ENCODE measurements at places on chromosomes 13 and 19. TPM values are rescaled to one million over a fixed set of nuclear protein-coding genes. Genes with fewer than 3 reads are reported as not detected.

- peak; percentile 1 for DNase-seq
These were observed 4.7 kb upstream of the SIGLECL1 start for GRCh38 chr19:51246164-51246552.

DNA sequence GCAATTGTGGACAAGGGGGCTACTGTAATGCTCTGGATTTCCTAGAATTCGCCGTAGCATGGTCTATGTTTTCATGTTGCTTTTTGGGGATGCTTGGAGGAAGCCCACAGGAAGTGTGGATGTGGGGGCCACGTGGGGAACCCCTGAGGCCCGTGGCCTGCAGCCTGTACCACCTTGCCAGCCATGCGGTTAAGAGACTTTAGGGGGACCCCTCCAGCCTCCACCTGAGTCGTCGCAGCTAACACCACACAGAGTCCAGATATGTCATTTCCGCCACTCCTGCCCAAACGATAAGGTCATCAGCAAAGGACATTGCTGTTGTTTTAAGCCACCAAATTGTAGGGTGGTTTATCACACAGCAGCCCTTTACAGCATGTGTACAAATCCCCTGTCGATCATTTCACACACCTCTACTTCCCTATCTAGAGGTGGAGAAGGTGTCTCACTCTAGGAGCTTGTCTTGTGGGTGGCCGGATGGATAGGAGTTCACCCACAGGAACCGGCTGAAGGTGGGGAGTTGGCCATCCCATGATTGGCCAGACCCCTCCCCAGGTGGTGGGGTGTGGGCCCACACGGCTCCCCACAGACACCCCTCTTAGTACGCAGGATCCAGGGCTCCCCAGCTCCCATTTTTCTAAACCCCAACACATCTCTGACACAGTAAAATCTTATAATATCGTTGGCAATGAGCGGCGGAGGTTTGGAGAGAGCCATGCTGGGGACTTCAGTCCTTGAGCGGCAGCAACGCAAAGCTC, 226.7 kb downstream of the TEX29 start:
- DNase-seq: no peak

GRCh38 chr13:43758834-43759233, 27.9 kb downstream of the ENOX1 start:
- DNase-seq: no peak

DNA sequence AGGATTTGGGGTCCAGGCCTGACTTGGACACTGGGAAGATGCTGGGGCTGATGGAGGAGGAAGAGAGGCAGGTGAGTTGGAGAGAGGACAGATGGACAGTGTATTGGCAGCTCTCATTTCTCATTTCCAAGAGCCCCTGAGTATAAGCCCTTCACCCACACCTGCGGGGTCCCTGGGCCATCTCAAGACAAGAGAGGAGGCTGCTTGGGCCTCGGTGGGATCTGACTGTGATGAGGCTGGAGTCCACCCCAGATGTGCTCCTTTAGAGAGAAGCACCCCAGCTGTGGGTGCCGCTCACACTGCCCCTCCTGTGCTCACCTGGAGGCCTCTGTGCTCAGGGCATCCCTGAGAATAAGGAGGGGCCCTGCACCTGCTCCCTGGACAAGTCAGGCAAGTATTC, 3.7 kb downstream of the LILRA2 start:
- no peak for DNase-seq

The F10 gene
- 7.2 TPM for total RNA-seq
